Lower lobe of right lung (tissue), 2 donors: ENCODE measurements at places on chromosomes 13 and 19.

DNA sequence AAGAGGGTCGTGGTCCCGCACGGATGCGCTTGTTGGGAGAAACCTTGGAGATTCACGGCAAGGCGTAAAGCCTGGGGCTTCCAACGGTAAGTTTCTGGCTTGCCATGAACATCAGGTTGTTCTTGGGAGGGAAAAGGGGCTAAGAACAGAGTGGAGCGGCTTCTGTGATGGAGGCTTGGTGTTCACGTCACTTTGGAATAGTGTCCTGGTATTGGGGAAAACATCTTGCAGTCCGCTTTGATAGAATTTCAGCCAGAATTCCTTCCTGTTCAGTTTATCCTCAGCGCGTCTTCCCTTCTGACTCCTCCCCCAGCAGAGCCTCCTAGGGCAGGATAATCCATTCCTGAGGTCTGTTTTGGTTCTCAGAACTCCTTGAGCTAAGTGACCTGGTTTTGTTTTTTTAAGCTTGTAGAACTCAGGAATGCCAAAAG is 2.0 kb downstream of the KCTD15 start:
- DNase-seq, result no peak

DNA sequence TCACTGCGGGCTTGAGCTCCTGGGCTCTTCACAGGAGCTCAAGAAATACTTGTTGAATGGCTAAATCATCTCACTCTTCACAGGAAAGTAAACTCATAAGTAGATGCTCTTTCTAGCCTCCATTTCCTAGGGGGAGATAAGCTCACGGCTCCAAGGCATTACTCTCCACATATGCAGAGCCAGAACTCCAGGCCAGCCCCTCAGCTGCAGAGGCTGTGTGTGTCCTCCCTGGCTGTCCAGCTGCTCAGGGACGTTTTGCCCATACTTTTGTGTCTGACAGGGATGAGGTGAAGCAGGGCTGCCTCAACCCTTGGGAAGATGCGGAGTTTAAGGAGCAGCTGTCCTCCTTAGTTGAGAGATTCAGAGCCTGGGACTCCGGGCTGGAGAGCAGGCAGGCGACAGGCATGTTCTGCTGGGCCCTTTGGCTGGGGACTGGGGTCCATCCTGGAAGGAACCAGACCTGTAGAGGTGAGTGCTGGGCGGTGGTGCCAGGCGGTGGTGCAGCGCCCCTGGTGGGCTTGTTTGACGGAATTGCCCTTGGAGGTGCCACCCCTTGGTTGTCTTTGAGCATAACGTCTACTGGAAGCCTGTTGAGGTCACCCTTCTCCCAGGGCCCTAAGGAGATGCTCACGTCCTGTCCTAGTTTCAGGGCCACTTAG is 20.5 kb upstream of the SLC15A1 start:
- no peak for DNase-seq

GRCh38 chr13:91304741-91305140 is 42.7 kb upstream of the MIR17HG start:
- no peak for DNase-seq

GRCh38 chr13:58884353-58885209 is 1253.0 kb downstream of the PCDH17 start:
- no peak for DNase-seq

GRCh38 chr19:47005164-47005641 is 14.4 kb upstream of the NPAS1 start:
- no peak for DNase-seq

- no peak for DNase-seq
These were observed 349.9 kb upstream of the ZNF507 start for GRCh38 chr19:31995546-31995945.

- DNase-seq, result no peak
These were observed 4.9 kb downstream of the MEIS3 start for GRCh38 chr19:47414469-47414868.

- DNase-seq, result no peak
These were observed 2.4 kb upstream of the ZNF616 start for GRCh38 chr19:52142001-52142595.

- no peak for DNase-seq
These were observed 29.2 kb downstream of the NLRP5 start for GRCh38 chr19:56015756-56016155.

GRCh38 chr13:74530011-74530410 is 395.8 kb upstream of the KLF12 start:
- DNase-seq, result no peak

DNA sequence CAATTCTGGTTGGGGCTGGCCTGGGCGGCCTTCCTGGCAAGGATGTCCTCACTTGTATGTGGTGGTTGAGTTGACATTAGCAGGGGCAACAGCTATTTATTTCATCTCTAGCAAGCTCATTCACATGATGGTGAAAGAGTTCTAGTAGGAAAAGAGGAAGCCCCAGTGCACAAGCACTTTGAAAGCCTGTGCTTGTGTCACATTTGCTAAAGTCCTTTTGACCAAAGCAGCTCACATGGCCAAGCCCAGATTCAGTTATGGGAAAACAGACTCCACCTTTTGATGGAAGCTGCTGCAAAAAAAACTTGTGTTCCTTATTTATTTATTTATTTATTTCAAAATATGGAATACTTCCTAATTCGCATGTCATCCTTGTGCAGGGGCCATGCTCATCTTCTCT is 17.2 kb downstream of the GTF2F2 start:
- DNase-seq, result no peak

DNA sequence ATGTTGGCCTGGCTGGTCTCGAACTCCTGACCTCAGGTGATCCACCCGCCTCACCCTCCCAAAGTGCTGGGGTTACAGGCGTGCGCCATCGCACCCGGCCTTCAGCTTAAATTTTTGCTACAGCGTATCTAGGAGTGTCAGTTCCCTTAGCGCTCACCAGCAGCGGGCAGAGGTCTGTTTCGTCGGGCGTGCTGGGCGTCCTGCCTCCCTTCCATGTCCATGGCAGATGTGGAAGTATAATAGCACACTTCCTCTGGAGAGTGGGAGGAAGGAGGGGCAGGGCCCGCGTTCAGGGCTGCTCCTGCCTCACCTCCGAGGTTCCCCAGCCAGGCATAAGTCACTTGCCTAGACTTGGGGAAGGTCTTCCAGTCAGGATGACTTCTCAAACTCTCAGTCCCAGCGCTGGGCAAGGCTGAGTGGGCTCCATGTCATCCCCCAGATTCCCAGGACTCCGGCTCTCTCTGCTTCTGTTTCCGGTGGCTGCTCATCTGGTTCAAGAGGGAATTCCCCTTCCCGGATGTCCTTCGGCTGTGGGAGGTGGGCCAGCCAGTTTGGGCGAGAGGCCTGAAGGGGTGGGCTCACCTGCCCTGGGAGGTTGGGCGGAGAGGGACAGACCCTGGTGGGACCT is 9.5 kb downstream of the IL4I1 start:
- no peak for DNase-seq

- peak; percentile 82 for DNase-seq
These were observed 730 bp downstream of the NRTN start for GRCh38 chr19:5805462-5806132.

DNA sequence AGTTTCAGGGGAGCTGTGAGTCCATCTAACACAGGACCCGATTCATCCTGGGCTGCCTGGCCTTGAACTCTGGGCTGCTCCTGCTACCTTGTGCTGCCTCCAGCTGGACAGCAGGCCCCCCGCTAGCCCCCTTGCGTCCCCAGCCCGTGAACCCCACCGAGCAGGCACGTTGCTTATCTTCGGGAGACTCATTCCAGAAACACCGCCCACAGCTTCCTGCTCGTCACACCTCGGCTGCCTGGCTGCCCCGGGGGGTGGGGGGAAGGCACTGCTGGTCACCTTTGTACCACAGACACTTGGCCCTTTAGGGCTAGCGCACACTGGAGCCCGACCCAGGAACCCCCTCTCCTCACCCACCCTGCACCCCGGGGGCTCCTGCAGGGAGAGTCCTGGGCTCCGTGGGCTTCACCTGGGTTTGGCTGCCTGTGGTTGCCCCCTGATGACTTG is 48.1 kb downstream of the CRTC1 start:
- no peak for DNase-seq

- no peak for DNase-seq
These were observed 968 bp upstream of the KL start for GRCh38 chr13:33015241-33015668.

DNA sequence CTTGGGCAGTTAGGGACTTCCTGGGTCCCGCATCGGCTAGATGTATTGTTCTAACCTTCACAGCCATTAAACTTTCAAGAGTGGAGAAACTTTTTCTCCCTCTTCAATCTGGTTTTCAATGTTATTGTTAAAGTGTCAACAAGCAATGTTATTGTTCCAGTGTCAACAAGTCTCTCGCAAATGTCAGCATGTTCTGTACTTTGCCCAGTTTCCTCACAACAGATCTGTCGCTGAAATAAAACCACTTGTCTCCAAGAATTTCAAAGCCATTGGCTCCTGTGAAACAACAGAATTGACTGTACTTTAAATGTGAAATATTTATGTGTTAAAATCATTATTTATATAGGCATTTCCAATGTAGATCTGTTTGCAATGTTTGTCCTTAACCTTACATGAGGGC is 138.0 kb downstream of the ITGBL1 start:
- DNase-seq, result no peak

DNA sequence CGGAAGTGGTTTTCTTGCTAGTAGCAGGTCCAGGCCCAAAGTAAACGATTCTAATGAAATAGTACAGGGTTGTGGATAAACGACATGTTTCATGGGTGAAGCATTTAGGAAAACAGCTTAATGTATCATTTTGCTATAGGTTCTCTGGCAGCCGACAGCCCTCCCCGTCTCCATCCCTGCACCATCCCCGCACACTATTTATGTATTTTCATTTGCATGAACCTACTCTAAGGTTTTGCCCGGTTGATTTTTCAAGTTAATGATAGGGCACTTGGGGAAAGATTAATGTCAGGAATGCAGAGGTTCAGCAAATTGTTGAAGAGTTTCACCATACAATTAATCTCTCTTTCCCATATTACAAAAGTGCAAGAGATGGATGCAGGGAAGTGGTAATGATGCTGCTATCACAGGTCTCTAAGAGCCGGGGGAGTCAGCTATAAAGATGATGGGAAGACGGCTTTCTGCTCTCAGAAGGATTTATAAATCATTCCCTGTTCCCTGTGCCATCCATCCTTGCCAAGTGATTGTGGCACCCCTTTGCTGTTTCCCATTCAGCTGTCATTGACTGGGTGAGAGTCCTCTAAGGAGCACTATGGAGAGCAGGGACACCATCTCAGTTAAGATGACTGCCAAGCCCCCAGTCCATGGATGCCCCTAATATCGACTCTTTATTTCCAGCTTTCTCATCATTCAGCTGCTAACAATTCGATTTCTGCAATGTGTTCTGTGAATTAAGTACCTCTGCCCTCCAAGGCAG is 186.3 kb downstream of the IRS2 start:
- no peak for DNase-seq

DNA sequence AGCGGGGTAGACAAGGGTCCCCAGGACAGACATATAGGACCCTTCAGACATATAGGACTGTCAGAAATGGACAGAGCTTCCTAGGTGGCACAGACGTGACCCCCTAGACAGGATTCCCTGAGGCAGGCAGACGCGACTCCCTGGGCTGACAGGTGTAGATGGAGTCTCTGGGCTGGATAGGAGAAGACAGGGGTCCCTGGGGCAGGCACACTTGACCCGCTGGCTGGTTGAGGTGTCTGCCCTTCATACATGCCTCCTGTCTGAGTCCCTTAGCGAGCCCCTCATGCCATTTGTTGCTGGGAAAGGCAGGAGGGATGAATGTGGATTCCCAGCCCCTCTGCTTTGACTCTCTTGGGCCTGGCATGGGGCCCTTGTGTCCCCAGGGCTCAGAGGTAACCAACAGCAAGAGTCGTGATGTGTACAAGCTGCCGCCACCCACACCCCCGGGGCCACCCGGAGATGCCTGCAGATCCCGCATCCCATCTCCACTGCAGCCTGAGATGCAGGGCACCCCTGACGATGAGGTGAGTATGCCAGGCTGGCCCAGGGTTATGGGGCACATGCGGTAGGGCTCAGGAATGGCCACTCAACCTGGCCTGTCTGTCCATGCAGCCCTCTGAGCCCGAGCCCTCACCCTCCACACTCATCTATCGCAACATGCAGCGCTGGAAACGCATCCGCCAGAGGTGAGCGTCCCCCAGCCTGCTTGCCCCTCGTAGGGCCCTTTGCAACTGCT is 3.0 kb downstream of the HSPB6 start:
- no peak for DNase-seq

DNA sequence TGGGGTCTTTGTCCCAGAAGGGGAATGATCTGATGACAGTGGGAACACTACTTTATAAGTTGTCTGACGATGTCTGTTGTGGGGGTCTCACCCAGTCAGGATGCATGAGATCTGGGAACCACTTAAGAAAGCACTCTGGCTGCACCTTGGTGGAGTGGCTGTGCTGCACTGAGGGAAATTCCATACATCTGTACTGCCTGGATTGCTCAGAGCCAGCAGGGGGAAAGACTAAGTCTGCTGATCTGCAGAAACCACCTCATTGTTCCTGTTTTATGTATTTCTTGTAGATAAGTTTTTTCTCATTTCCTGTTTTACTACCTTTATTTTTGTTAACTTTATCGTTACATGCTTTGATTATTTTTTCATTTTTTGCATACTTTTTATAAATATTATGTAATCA is 27.3 kb downstream of the ZNF430 start:
- DNase-seq, result no peak

- DNase-seq, result no peak
These were observed 7.8 kb downstream of the KHSRP start for GRCh38 chr19:6416658-6417405.

DNA sequence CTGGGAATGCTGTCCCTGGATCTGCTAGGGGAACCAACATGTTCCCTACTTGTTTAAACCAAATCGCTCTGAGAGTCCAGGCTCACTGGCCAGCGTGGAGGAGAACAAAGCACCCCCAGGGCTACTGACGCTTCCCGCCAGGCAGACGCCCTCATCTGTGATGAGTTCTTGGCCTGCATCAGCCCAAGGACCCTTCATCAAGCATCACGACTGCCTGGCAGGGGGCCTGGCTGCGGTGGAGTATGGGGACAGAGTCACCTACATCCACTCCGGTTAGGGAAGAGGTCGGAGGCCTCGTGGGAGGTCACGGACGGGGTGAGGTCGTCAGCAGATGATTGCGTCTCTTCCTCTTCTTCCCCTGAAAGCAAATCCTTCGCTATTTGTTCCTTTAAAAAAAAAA is 17.7 kb downstream of the MIER2 start:
- DNase-seq, result no peak

- no peak for DNase-seq
These were observed 8.5 kb upstream of the XPO4 start for GRCh38 chr13:20911037-20911436.

DNA sequence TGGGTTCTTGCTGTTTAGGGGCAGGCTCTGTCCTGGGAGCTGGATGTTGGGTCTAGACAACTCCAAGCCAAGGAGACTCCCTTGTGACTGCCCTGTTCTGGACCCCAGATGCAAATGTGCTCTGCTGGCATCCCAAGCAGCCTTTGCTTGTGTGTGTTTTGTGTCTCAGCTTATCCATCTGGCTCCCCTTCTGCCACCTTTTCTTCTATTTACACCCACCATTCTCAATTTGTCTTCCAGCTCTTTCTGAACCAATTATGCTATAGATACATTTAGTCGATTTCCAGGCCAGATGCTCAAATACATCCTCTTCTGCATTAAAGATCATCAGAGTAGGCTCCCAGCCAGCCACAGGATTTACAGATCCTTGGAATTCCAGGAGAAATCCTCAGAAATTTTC is 115.0 kb upstream of the SLC7A1 start:
- no peak for DNase-seq

GRCh38 chr13:38784036-38784880 is 97.4 kb downstream of the FREM2 start:
- no peak for DNase-seq
